ENCODE measurements at places on chromosomes 12 and 14.

DNA sequence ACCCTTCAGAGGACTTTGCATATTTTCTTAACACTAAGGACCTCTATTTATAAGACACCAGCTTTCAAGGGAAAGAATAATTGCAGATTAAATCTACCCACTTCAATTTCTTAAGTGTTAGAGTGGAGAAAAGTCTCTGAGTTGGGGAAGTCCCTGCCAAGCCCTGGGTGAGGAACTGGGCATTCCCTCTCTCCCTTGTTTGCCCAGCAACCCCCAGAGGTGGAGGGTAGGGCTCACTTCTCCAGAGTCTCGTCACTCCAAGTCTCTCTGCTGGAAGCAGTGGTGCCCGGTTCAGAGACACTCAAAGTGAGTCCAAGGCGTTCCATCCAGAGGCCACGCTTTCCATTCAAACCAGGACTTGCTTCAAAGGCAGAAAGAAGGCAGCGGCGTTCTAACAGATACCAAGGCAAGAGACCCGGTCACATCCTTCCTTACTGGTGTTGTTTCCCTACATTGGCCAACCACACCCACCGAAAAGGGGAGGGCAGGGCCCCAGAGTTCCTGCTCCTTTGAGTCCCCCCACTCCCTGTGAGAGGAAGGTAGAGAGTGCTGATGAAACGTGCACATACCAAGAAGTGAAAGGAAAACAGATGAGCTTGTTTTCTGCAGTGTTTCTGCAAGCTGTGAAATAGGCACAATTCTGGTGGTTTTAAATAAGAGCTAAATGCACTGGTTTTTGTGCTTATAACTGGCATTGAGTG is 6.1 kb upstream of the BDKRB2 start:
- no peak for DNase-seq

DNA sequence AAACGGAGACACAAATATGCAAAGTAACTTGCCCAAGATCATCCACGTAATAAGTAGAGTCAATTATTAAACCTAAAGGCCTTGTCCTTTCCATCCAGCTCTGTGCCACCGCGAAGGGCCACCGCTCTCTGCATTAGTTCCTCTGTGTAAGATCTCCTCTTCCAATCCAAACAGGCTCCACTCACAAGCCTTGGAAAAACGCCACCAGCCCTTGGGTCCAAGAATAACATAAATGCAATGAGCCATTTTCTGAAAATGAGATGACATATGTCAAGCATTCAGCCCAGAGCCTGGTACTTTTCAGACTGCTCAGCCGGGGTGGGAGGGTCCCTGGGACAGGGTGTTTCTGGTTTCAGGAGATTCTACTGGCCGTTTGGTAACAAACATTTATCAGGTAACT is 30.0 kb downstream of the DGLUCY start:
- no peak for DNase-seq

GRCh38 chr14:59107819-59108218 is 80.6 kb upstream of the DAAM1 start:
- DNase-seq, result peak; percentile 73

DNA sequence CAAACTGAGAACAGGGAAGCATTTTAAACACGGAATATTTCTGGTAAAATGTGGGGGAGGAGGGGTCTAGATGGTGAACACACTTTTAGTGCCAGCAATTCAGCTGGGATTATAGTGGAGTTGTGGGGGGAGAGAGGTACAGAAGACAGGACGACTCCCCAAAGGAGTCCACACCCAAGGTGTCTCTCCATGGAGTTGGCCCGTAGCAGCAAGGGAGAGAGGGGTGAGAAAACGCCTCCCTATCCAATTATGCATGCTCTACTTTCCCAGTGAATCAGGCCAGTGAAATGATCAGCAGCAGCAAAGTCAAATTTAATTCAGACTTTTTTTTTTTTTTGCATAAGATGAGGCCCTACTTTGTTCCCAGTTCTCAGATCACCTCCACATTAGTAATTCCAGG is 38.6 kb downstream of the BTG1 start:
- DNase-seq, result no peak

DNA sequence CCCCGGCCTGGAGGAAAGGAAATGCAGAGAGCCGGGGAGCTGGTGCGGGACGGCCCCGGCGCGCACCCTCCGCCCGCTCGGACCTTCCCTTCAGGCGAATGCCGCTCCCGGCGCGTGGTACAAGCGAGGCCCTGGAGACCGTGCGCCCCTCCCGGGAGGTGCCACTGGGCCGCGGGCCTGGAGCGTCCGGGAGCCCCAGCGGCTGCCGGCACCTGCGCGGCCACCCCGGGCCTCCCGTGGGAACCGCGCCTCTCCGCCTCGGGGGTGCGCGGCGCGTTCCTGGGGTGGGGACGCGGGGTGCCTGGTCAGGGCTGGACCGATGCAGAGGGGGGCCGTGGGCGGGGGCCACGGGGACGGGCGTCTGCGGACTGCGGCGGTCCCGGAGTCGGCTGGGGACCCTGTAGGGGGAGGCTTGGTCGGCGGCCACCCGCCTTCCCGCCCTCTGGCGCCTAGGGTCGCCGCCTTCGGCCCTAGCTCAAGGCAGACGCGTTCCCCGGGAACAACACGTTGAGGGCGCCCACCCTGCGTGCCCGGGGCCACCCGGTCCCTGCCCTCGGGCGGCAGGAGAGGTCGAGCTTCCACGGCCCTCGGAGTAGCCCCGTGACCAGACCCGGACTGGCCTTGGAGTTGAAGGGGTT is 599 bp downstream of the PAPLN start:
- DNase-seq, result no peak

DNA sequence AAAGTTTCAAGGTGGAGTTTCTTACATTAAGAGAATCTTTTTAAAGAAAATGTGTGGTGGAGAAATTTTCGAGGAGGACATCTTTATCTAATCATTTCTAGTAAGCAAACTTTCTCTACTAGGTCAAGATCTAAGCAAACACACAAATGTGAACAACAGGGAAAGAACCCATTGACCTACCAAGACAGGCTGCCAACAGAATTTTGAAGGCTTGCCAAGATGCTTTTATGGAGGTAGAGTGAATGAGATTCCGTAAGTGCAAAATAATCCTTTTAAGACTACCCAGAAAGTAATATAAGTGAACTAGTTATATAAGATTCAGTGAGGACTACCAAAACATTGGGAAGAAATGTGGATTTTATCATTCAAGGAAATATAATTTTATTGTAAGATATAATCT is 357.1 kb upstream of the PDE3A start:
- no peak for DNase-seq

DNA sequence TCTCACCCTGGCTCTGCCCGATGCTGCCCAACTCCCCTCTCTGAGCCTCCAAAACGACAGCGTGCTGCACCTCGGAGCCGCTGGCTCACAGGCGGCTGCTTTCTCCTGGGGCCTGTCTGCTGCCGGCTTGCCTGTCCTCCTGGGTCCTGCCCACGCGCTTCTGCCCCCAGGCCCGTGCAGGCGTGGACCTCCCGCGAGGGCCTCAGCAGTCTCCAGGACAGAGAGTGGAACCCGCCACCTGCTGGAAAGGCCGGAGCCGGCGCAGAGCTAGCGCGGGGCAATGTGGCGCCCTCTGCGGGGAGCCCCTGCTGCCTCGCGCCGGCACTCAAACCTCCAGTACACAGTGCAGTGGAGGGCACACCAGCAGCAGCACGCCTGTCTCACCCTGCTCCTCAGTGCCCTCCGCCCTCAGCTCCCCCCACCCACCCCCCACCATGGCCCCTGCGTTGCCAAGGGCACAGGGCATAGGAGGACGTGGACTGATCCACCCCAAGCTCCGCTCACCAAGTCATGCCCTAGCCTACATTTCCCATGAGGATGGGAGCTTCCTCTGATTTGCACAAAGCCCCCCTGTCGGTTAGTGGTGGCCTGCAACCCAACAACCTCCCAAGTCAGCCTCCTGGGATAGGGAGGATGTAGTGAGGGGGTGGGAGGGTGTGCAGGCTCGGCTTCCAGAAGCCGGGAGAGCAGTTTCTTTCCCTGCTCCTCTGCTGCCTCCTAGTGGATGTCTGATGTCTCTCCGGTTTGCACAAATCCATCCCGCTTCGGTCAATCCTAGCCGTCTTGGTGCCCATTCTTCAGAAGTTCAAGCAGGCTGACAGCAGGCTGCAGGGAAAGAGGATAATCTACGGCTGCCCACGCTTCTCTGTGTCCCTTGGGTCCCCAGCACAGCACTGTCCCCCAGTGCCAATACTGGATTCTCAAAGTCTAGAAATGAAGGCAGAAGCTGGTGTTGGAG is 25.2 kb downstream of the KRT8 start:
- DNase-seq, result peak; percentile 96

- DNase-seq, result no peak
Measured at GRCh38 chr14:84937449-84937848, 592.5 kb upstream of the FLRT2 start.

DNA sequence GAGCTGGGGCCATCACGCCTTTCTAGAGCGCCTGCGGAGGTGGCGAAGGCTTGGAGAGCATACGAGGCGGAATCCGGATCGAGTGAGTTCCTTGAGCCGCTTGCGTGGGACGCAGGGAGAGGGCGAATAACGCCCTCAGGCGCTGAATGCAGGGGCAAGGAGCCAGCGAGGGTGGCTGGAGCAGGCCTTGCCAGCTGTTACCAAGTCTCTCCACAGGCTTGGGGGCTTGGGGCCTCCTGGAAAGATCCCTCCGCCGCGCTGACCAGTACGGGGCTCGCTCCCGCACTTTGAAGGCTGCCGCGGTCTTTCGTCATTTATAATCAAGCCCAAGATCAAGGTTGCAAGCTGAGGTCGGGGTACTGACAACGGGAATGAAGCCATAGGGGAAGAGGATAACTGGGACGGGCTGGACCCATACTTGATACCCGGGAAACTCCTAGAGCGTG is 1.2 kb downstream of the FLRT2 start:
- DNase-seq, result peak; percentile 76

GRCh38 chr14:88848571-88848970 is 24.1 kb downstream of the TTC8 start:
- no peak for DNase-seq

DNA sequence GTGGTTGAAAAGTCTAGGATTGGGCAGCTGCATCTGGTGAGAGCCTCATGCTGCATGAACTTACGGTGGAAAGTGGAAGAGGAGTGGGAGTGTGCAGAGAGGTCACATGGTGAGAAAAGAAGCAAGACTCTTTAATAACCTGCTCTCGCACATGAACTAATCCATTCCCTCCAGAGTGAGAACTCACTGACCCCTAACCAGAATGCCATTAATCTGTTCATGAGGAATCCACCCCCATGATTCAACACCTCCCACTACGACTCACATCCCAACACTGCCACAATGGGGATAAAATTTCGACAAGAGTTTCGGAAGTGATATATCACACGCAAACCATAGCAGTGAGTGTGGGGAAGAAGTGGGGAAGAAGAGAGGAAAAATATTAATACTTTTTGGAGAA is 377.4 kb downstream of the NAV3 start:
- no peak for DNase-seq

DNA sequence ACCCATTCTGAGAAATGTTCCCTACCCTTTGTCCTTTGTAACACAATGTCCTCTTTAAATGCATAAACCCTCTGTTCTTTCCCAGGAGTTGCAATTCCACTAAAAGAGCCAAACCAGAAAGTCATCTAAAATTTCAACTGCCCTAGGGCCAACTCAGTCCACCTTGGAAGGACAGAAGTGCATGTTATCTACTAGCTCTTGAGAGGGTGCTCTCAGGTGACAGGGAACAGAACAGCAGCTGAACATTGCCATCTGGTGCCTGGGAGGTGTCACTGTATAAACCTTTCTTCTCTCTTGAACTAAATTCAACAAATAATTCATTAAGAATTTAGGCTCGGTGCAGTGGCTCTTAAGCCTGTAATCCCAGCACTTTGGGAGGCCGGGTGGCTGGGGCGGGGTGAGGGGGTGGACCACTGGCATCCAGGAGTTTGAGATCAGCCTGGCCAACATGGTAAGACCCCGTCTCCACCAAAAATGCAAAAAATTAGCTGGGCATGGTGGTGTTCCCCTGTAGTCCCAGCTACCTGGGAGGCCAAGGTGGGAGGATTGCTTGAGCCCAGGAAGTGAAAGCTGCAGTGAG is 10.3 kb upstream of the FERMT2 start:
- DNase-seq, result peak; percentile 95

- DNase-seq, result no peak
Measured at GRCh38 chr14:28759653-28760313, 6.8 kb upstream of the FOXG1 start.

GRCh38 chr12:47408171-47408871 is 297.5 kb downstream of the RPAP3 start:
- DNase-seq, result no peak

DNA sequence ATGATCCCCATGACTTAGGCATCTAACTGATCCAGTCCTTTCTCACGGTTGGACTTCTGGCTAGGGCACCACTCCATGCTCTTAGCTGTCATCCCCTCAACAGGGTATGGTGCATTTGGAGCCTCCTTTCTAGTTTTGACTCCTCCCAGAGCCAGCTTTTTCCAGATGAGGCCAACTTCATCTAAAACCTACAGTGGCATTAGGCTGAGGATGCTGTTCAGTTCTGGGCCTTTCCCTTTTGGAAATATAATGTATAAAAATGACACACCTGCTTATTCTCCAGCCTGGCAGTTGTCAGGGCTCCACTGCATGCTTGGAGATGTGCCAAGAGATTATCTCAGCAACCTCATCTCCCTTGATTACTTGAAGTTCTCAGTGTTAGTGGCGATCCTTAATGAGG is 239.7 kb downstream of the EMP1 start:
- DNase-seq, result peak; percentile 35

GRCh38 chr14:104654119-104654518 is 35.3 kb upstream of the INF2 start:
- no peak for DNase-seq

- DNase-seq, result no peak
Measured at GRCh38 chr14:76846331-76847047, 20.3 kb downstream of the LRRC74A start.

DNA sequence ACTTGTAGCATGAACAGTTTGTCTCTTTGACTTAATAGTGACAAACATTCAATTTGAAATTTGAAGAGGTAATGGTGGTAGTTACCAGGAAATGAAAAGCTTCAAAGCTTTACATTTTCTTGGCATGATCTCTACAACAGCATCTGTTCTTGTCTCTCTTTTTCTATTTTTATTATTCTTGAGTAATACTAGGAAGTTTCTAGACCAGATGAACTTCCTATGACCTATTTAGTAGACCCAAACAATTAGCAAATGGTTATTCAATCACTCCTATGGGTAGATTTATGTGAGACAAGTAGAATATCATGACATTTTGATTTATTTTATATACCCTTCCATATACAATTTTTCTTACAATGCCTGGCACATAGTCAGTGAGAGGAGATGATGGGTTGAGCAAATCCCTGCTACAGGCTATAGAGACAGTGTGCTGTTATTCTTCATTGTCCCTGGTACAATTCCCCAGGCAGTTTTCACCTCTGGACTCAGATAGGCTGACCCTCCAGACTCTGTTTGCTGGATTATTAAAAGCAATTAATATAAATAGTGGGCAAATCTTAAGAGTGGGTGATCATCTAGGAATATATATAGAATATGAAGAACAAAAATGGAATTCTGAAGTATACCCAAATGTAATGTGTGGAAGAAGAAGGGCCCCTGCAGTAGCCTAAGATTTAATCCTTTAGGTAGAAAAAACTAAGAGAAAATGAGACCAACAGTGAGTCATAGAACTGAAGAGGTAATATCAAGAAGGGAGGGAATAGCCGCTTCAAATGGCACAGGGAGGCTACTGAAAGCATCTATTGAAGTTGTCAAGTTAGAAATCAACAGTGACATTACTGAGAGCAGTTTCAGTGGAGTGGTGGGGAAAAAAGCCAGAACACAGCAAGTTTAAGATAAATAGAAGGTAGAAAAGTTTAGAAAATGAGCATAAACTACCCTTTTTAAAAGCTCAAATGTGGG is 512.0 kb downstream of the FOXG1 start:
- DNase-seq, result no peak

- peak; percentile 69 for DNase-seq
Measured at GRCh38 chr12:103546959-103547358, 40.1 kb upstream of the STAB2 start.

GRCh38 chr14:81280136-81280791 is 59.5 kb upstream of the GTF2A1 start:
- no peak for DNase-seq

- no peak for DNase-seq
Measured at GRCh38 chr14:68939893-68940613, 39.0 kb downstream of the ACTN1 start.
